ENCODE measurements at places on chromosomes 4 and X.

DNA sequence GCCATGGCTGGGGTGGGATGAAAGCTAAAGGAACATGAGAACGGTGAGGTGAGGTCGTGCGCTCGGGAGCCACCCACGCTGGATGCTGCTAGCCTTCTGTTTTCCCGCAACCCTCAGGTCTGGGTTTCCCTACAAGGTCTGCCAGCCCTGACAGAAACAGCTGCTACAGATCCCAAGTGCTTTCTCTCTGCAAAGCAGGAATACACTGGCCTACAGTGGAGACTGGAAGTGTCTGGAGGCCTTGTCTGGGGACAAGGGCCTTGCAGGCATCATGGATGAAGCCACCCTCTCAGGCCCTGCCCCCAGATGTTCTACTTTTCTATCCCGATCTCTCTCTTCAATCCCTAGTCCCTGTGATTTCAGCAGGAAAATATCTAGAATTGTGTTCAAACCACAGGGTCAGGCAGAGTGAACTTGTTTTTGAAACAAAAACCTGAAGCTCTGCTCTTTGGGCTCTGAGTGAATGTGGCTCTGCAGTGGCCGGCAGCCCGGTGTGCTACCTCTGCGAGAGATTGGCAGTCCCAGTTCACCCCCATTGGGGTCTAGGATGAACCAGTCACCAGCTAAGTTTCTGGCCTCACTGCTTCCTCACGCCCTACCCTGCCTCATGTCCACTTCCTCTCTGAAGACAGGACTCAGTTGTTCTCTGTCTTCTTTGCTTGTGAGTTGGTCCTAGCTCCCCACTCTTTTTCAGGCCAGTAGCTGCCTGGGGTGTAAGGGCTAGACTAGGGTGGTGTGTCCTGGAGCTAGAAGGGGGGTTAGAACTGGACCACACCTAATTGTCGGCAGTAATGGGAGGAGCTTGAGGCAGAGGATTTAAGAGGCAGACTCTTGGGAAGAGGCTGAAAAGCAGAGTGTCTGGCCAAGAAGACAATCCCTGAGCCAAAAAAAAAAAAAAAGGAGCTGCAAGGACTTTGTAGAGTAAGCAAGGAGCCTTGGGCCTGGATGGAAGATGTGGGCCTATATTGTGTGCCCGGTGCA lies 89.6 kb downstream of the RTL5 start:
- DNase-seq, result no peak

DNA sequence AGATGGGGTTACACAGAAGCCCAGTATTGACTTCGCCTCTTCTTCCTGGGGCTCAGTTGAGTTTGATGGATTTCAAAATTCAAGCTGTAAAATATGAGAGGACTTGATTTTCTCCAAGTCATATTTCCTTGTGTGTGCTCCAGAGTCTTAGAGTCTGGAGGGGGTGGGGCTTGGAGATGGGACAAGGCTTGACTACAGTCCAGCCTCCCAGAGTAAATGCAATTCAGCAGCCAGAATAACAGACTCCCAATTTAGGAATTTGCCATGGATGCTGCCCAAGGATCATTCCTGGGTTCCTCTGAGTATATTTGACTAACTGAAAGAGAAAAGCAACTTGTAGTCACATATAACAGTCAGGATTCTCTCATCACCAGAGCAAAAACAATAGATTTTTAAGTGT lies 53.7 kb upstream of the RBPJ start:
- DNase-seq, result no peak

DNA sequence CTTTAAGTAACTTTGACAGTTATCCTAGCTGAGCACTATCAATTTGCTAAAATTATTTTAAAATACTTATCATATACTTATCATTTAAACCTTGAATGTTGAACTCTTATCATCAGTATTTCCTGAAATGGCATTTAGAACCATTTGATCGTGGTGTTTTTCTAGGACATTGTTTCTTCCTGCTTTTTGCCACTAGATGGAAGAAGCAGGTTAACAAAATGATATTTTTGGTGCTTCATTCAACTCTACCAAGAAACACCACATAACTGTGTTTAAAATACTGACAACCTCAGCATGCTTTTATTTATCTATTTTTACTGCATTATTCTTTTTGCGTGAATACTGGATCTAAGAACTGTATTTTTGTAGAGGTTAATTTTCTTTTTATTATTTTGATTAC lies 44.6 kb downstream of the C4orf33 start:
- no peak for DNase-seq

DNA sequence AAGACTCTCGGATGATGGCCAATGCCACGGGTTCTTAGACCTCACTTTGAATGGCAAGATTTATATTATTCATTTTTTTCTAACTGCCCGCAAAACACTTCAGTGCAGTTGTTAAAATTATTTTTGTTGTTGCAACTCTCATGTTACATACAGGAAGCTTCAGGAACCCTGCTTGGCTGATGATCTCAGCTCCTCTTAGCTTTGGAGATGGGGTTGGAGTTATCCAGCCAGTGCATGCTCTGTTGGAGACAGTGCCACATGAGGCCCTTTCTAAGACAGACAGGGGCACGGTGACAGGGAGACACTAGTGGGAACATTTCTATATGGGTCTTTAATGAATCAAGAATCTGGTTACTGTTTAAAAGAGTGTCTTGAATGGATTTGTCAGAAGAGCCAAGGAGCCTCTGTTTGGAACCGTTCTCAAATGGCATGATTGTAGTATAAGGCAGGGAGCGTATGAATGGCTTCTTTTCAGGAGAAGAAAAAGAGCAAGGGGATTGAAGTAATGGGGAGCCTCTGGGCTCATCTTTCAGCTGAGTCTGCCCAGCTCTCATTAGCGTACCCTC lies 61.9 kb upstream of the ENPP6 start:
- no peak for DNase-seq

DNA sequence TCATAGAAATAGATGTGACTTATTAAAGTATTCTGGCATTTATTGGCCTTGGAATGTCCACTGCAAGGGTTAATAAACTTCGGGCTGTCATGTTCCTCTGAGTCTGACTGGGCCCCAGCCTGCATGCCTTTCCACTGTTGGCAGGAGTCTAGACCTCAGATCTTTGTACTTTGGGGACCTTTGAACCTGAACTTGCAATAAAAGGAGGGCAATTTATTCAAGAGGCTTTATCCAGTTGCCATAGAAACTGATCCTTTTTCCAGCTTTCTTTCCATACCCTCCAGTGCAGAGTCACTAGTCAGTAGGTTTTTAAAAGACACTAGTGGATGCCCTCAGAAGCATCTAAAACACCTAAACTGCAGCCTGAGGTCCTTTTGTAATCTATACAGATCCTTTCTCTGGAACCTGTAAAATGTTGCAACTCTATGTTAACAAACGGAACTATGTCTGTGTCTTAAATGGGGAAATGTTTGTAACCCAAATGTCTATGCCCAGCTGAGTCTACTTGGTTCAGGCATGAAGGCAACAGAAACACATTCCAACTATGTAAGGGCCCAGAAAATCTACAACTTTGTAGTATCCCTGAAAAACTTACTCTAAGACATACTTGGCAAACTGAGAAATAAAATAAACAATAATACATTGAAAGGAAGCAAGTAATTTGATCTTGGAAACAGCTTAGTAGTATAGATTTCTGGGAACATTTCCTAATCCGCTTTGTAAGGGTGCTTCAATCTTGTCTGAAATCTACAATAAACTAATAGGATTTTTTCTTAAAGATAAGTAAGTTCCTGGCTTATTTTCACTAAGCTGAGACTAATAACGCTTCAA lies 41.5 kb downstream of the SOWAHB start:
- peak; percentile 23 for DNase-seq

GRCh38 chr4:182513587-182514291 lies 270.5 kb downstream of the TENM3 start:
- no peak for DNase-seq

DNA sequence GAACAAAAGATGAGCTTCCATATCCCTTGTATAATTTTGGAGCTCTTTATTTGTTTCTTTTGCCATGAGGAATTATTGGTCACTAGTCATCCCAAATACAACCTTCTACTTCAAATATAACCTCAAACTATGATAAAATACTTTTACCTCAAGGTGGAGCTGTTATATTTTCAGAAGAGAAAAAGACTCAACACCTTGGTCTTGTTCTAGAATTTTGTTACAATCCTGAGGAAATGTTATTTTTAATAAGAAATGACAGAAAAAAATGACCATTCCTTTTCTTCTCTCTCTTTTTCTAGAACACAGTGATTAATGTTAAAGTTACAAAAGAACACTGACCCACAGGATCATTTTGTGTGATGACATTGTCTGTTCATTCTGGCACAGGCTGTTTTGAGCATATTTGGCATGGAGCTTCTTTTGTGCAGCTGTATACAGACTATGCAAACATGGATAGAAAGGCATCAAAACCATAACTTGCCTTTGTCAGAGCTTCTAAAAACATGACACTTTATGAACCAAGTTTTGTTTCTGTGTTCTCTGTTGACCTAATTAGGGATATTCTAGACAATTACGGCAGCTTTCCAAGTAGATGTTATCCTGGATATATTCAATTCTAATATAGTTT lies 159.6 kb upstream of the CTSO start:
- no peak for DNase-seq

GRCh38 chr4:25672756-25673155 lies 17.1 kb downstream of the SLC34A2 start:
- DNase-seq, result no peak

GRCh38 chr4:74968456-74969164 lies 35.7 kb downstream of the PARM1 start:
- DNase-seq, result no peak

GRCh38 chrX:16427668-16428067 lies 222.3 kb upstream of the S100G start:
- DNase-seq, result no peak

GRCh38 chr4:1293991-1294390 lies 4.3 kb downstream of the MAEA start:
- no peak for DNase-seq

- no peak for DNase-seq
Measured at GRCh38 chr4:42281324-42282020, 115.8 kb upstream of the SHISA3 start.

DNA sequence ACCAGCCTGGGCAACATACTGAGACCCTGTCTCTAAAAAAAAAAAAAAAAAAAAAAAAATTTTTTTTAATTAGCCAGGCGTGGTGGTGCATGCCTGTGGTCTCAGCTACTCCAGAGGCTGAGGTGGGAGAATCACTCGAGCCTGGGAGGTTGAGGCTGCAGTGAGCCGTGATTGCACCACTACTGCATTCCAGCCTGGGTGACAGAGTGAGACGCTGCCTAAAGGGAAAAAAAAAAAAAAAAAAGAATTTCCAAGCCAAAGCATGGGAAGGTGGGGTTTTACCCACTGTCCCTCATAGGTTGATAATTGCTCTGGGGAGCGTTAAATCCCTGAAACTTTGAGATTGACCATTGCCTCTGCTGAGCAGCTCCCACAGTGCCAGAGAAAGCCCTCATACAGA lies 427.5 kb downstream of the BCOR start:
- no peak for DNase-seq

- no peak for DNase-seq
Measured at GRCh38 chrX:1442016-1442665, 10.6 kb downstream of the ASMTL start.

DNA sequence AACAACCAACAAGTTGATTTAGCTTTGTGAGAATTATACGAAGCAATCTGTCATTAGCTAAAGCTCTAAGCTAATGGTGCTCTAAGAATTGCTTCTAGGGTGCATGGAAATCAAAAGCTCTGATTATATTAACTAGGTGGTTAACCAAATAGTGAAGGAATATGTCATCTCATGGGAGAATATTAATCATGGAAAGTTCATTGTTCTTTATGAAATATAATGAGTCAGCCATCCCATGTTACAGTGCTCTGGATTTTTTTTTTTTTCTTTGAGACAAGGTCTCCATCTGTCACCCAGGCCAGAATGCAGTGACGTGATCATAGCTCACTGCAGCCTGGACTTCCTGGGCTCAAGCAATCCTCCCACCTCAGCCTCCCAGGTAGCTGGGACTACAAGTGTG lies 10.5 kb downstream of the DCAF8L2 start:
- no peak for DNase-seq

DNA sequence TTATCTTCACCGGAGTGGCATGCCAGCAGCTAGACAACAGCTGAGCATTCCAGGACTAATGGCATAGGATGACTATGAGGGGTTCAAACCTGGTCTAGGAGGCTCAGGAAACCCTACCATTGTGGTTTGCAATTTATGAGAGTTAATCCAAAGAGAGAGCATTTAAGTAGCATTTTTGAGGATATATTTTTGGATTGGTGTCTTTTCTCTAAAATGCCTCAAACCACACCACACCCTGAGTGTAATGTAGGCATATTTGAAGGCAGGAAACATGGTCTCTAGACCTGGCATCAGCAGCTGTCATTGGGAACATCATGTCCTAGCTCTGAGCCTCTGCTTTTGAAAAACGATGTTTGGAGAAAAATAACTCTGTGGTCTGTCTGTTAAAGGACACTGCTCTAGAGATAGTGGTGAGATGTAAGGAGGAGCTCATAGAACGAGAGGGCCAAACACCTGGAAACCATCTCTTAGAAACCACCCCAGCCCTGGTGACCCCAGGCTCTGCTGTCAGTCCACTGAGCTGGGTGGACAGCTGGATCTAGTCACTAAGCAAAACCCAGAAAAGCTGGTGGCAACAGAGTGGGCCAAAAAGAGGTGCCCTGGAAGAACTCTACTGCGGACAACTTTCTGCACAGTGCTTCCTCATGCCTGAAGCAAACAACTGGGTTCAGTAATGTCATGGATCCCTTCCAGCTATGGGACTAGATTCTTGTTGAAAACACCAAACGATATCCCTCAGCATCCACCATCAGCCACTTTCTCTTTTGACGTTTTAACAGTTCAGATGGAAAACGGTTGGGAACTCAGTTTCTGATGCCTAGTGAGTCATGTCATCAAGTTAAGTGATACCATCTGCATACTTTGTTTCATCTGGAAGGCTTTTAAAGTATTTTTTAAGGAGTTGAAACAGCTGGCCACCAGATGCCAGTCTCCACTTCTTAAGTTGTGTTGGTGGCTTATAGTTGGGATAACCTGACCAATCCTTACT lies 100.2 kb upstream of the C1QTNF7 start:
- DNase-seq, result peak; percentile 76

- no peak for DNase-seq
Measured at GRCh38 chr4:168183717-168184571, 91.6 kb downstream of the ANXA10 start.

DNA sequence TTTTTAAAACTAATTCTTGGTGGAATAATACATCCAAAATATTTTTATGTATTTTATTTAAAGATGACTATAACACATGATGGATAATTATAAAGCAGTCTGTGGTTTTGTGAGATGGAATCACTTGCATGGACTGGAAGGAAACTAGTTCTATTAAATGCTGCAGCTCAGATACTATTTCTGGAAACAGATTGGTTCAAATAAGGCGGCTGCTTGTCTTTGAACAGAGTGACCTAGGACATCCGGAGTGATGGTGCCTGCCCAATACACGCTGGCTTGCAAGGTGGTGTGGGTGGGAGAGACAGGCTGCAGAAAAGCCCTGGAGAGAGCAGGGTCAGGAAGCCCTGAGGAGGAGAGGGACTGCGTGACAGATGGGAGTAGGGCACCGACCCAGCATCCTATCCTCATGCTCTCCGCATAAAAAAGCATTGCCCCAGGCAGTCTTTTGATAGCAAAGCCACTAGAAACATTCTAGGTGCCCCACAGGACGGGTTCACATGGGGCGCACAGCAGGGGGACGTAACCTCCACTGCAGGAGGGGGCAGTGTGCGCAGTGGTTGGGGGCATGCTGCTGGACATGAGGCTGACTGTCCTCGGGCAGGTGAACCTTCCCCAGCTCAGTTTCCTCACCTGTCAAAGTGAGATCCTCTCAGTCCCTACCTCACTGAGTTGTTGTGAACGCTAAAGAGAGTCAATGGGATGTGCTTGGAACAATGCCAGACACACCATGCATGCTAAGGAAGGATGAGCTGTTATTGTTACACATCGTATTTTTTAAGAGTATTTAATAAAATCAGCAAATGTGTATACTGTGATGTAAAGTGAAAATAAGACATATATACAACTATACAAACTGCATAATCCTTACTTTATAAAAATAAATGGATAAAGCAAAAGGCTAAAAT lies 71.3 kb downstream of the EVC2 start:
- DNase-seq, result no peak

Data from AG04449 (cell line).